Astrocyte (in vitro differentiated cells and primary cell): ENCODE measurements at places on chromosomes 7 and 10. TPM values are rescaled to one million over a fixed set of nuclear protein-coding genes. Genes with fewer than 3 reads are reported as not detected.
A peak's percentile ranks its signal among the peaks of the same experiment; 100 is the strongest.

CCL24 gene
- not detected in 2 replicates for total RNA-seq

PSD gene
- total RNA-seq, result 8.8 and 11.7 TPM in 2 replicates

FGL2 gene
- total RNA-seq, result not detected in 2 replicates

- H3K36me3 ChIP-seq, result no peaks in the 10 kb centered on the region
- H3K4me3 ChIP-seq, result no peak overlapping the region
- no peaks in the 10 kb centered on the region for H3K27me3 ChIP-seq
- no peak overlapping the region for H3K27ac ChIP-seq
- no peaks in the 10 kb centered on the region for H3K4me1 ChIP-seq
Observed at GRCh38 chr10:90031776-90032175, 330.4 kb downstream of the KIF20B start.

- H3K27me3 ChIP-seq, result peaks cover 4% of the 10 kb centered on the region
- H3K36me3 ChIP-seq, result no peaks in the 10 kb centered on the region
- no peak overlapping the region for H3K27ac ChIP-seq
- H3K4me3 ChIP-seq, result no peak overlapping the region
- DNase-seq, result no peak
Observed at GRCh38 chr10:98010939-98011685, 19.3 kb downstream of the CRTAC1 start.

DNA sequence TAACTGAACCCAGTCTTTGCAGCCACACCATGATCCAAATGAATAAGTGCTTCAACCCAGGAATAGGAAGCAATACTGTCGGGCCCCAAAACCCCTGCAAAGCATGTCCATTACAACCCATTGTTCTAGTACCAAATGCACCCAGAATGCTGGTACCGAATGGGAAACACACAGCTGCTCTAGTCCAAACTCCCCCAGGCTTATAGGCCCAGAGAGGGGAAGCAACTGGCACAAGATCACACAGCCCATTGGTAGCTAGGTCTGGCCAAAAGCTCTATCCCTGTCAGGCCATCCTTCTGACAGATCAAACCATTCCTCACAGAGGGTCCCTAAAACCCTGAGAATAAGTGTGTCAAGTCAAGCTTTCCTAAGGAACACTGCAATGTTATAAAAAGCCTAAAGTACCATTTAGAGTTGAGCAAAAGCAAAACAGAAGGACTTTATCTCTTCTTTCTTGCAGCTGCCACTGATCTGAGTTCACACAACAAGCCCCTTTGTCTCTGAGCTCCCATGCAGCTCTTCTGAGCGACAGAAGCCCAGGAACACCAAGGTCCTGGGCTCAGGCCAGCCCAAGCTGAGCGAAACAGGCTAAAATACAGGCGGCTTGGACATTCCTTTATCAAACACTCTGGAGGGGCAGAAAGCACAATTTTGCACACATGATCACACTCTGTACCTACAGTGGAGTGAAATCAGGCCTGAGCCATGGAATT is 116.7 kb downstream of the SGMS1 start:
- H3K27me3 ChIP-seq, result no peaks in the 10 kb centered on the region
- no peak for DNase-seq
- no peaks in the 10 kb centered on the region for H3K4me1 ChIP-seq
- H3K4me3 ChIP-seq, result no peak overlapping the region
- no peaks in the 10 kb centered on the region for H3K36me3 ChIP-seq
- H3K27ac ChIP-seq, result no peak overlapping the region

GRCh38 chr10:43594944-43595589 is 11.2 kb upstream of the ZNF485 start:
- no peak overlapping the region for H3K27ac ChIP-seq
- H3K36me3 ChIP-seq, result no peaks in the 10 kb centered on the region
- no peak for DNase-seq
- H3K4me1 ChIP-seq, result no peaks in the 10 kb centered on the region
- no peak overlapping the region for H3K4me3 ChIP-seq

- no peak for DNase-seq
- no peak overlapping the region for H3K4me3 ChIP-seq
- H3K27ac ChIP-seq, result no peak overlapping the region
- no peaks in the 10 kb centered on the region for H3K36me3 ChIP-seq
Observed at GRCh38 chr7:54563329-54563916, 21.2 kb downstream of the VSTM2A start.

GRCh38 chr7:122137251-122138077 is 6.6 kb downstream of the AASS start:
- peak overlapping the region; percentile 54 for H3K4me3 ChIP-seq
- no peak overlapping the region for H3K27ac ChIP-seq
- no peaks in the 10 kb centered on the region for H3K36me3 ChIP-seq
- peaks cover 19% of the 10 kb centered on the region for H3K4me1 ChIP-seq

GRCh38 chr10:67050415-67050814 is 124.6 kb downstream of the LRRTM3 start:
- DNase-seq, result no peak
- no peaks in the 10 kb centered on the region for H3K36me3 ChIP-seq
- no peaks in the 10 kb centered on the region for H3K27me3 ChIP-seq
- H3K27ac ChIP-seq, result no peak overlapping the region
- no peak overlapping the region for H3K4me3 ChIP-seq
- H3K4me1 ChIP-seq, result no peaks in the 10 kb centered on the region

- H3K27me3 ChIP-seq, result no peaks in the 10 kb centered on the region
- no peaks in the 10 kb centered on the region for H3K4me1 ChIP-seq
- H3K4me3 ChIP-seq, result no peak overlapping the region
- no peak for DNase-seq
Observed at GRCh38 chr7:102472126-102473041, 6.3 kb downstream of the POLR2J start.

DNA sequence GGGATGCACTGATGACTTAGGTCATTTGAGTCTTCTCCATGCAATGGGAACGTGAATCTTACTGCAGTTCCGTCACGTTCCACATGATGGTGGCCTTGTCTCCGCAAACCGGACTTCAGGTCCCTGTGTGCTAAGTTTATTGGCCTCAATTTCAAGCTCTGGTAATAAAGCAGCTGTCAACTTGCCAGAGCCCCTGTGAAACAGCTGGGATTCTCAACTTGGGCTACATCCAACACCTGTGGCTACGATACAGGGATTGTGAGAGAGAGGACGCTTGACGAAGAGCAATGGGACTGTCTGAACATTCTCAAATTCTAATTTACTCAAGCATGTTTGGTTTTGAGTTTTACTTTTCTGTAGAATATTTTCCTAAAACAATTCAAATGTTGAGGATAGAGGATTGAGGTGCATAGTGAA is 174.2 kb downstream of the PTN start:
- no peak overlapping the region for H3K27ac ChIP-seq
- H3K36me3 ChIP-seq, result no peaks in the 10 kb centered on the region
- no peaks in the 10 kb centered on the region for H3K4me1 ChIP-seq
- H3K4me3 ChIP-seq, result no peak overlapping the region
- no peaks in the 10 kb centered on the region for H3K27me3 ChIP-seq
- peak; percentile 71 for DNase-seq

DNA sequence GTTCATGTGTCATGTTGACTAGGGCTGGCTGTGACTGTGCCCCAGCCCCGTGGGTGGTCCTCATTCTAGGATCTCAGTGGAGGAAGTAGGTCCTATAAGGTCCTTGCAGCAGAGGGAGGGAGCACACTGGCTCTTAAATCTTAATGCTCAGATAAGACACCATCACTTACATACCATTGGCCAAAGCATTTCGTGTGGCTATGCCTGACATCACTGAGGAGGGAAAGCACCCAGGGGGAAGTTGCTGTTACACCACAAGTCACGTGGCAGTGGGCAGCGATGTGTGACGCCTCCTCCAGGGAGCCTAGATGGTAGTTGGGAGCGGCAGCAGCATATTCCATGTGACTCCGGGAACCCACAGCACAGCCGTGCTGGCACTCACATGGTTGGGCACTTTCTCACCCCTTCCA is 224.7 kb upstream of the SH2B2 start:
- H3K4me1 ChIP-seq, result peaks cover 11% of the 10 kb centered on the region
- no peaks in the 10 kb centered on the region for H3K27me3 ChIP-seq
- no peak overlapping the region for H3K27ac ChIP-seq
- H3K4me3 ChIP-seq, result no peak overlapping the region

GRCh38 chr7:67453580-67454380 is 457.1 kb downstream of the TYW1 start:
- H3K4me3 ChIP-seq, result no peak overlapping the region
- H3K36me3 ChIP-seq, result no peaks in the 10 kb centered on the region
- H3K4me1 ChIP-seq, result no peaks in the 10 kb centered on the region

DNA sequence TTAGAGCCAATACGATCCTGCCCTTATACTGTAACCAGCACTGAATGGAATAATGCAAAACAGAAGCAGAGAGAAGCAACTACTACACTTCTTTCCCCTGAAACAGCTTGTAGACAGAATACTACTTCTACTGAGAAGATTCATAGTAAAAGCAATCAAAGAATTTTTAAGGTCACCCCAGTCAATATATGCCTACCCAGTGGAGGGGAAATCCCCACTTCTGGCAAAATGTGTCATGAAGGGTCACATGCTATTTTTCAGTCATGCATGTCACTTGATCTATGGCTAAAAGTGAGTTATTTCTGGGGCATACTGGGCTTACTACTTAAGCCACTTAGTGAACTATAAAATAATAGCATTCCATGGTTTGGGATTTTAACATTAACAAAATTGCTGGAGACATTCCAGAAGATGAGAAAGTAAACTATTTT is 25.6 kb downstream of the IRF5 start:
- no peak overlapping the region for H3K27ac ChIP-seq
- H3K27me3 ChIP-seq, result no peaks in the 10 kb centered on the region
- DNase-seq, result peak; percentile 22

DNA sequence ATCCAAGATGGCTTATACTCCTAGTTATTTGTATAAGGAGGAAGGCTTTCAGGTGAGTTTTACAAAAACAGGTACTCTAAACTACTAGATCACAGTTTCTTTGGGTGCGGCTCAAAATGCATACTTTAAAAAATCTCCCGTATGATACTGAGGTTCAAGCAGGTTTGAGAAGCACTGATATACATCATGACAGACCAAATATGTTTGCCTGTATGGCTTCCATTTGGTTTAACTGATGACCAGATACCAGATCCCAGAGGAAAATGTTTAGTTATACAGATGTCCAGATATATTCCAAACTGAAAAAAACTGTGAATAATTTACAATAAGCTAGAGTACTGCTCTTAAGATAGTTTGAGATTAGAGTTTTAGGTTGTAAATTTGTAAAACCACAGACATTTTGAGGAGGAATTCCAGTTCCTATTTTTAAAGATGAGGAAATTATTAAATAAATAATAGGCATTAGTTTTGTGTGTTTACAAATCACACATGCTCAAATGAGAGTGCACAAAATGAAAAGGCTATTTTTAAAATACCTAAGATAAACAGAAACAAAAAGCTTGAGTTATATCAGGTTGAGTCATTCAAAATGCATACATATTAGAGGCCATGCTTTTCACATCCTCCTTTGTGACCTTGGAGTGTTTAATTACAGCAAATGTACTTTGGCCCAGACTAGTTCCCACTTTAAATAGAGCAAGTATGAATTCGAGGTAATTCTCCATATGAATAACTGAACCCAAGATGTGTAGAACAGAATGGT is 60.5 kb downstream of the SEMA3C start:
- H3K27me3 ChIP-seq, result no peaks in the 10 kb centered on the region
- H3K36me3 ChIP-seq, result no peaks in the 10 kb centered on the region
- DNase-seq, result peak; percentile 56
- no peak overlapping the region for H3K4me3 ChIP-seq
- H3K4me1 ChIP-seq, result peaks cover 15% of the 10 kb centered on the region
- H3K27ac ChIP-seq, result no peak overlapping the region

DNA sequence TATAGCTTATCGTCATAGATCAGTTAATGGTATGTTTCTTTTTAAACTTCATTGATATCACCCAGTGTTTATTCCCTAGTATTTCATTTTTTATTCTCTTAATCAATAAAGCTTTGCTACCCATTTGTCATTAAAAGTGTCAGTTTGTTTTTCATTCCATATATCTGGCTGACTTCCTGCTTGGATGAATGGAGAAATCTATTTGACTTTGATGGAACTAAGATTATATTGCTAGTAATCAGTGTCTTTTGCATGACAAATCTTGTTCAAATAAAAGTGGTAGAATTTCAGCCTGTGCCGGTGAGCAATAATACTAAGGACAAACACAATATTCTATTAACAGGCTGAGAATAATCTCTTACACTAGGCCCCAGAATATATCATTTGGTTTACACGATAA is 203.3 kb downstream of the SEC23IP start:
- H3K27ac ChIP-seq, result no peak overlapping the region
- no peaks in the 10 kb centered on the region for H3K4me1 ChIP-seq
- DNase-seq, result no peak
- no peaks in the 10 kb centered on the region for H3K27me3 ChIP-seq
- no peak overlapping the region for H3K4me3 ChIP-seq

GRCh38 chr7:3712841-3713240 is 411.8 kb downstream of the SDK1 start:
- no peak for DNase-seq
- H3K36me3 ChIP-seq, result no peaks in the 10 kb centered on the region
- no peak overlapping the region for H3K4me3 ChIP-seq

DNA sequence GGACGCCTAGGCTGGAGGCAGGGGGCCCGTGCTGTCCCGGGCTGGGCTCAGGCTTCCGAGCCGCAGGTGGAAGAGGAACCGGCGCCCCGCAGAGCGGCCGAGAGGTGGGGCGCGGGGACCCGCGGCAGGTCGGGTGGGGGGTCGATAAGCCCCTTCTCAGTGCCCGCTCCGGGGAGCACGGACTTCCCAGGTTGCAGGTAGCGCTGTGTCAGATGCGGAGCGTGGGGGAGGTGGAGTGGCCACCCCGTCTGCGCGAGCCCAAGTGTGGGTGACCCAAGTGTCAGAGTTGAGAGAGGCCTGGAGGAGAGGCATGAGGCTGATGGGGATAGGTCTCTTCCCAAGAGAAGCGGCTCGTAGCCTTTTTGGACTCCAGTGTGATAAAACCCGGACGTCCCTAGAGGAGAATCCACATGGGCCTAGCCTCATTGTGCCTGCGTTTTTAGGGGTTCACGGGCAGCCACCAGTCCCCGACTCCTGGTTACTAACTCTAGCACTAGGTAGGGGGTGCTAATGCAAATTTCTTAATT is 580 bp downstream of the EEPD1 start:
- peak overlapping the region; percentile 71 for H3K4me3 ChIP-seq
- peaks cover 24% of the 10 kb centered on the region for H3K4me1 ChIP-seq
- H3K27me3 ChIP-seq, result no peaks in the 10 kb centered on the region
- DNase-seq, result no peak
- H3K36me3 ChIP-seq, result no peaks in the 10 kb centered on the region
- peak overlapping the region; percentile 53 for H3K27ac ChIP-seq

- peaks cover 10% of the 10 kb centered on the region for H3K4me1 ChIP-seq
- DNase-seq, result no peak
- H3K4me3 ChIP-seq, result no peak overlapping the region
- H3K27me3 ChIP-seq, result no peaks in the 10 kb centered on the region
- no peaks in the 10 kb centered on the region for H3K36me3 ChIP-seq
- no peak overlapping the region for H3K27ac ChIP-seq
Observed at GRCh38 chr7:98240961-98241673, 10.9 kb downstream of the TECPR1 start.

GRCh38 chr7:65371468-65371867 is 2.2 kb upstream of the ZNF92 start:
- no peak for DNase-seq
- no peaks in the 10 kb centered on the region for H3K4me1 ChIP-seq
- no peaks in the 10 kb centered on the region for H3K27me3 ChIP-seq
- no peak overlapping the region for H3K27ac ChIP-seq
- H3K4me3 ChIP-seq, result no peak overlapping the region
- H3K36me3 ChIP-seq, result no peaks in the 10 kb centered on the region
